CD4-positive, alpha-beta T cell treated with Interleukin-6 at 100 ng/mL for 8 hours (primary cell): ENCODE measurements at places on chromosomes 3 and 15.

GRCh38 chr15:43209059-43209824, 11.6 kb downstream of the EPB42 start:
- no peak for DNase-seq

DNA sequence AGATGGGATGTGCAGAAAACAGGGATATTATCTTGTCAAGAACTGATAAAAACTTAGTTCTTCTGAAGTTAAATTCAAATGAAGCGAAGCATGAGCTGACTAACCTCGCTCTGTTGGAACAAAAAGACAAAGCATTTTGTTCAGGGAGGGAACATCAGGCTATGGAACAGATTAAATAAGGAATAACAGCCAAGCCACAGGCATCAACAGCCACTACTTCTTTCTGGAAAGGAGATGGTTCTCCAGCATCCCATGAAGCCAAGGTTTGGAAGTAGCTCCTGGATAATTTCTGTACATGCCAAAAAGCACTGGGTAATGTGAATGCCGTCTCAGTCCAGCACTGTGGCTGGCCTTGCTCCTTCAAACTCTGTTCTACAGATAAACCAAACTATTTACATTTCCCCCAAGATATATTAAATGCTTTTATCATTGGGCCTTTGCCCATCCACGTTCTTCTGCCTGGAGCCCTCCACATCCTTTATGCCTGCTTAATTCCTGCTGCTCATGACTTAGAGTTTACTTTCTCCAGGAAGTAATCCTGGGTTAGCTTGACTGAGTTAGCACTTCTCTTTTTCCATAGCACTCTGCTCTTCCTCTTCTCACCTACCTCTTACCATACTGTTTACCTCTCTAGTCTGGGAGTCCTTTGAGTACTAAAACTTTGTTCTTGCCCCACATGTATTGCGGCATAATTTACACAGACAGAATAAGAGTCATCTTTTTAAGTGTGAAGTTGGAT, 232.0 kb downstream of the CLSTN2 start:
- no peak for DNase-seq

DNA sequence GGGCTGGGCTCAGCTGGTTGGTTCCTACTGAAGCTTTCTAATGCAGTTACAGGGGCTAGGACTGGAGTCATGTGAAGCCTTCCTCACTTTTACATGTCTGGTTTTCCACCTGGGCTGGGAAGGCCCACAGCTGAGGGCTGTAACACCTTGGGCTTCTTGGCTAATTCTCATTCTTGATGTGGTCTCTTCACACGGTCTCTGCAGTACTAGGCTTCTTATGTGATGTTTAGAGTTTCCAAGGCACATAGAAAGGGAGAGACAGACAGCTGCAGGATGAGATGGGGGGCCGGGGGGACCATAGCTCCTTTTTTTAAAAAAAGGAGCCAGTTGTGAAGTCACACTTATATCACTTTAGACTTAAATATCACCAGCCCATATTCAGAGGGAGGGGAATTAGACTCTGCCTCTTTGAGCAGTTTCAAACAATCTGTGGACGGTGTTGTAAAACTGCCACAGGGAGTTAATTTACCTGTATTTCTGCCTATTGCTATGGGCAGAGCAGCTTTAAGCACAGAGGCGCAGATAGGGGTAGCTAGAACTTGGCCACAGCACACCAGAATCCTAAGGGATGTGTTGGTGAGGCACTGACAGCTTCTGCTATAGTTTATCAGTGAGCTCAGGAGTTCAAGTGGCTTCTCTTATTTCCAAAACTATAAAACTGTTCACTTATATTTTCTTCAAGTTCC, 46.7 kb downstream of the NKIRAS1 start:
- no peak for DNase-seq

DNA sequence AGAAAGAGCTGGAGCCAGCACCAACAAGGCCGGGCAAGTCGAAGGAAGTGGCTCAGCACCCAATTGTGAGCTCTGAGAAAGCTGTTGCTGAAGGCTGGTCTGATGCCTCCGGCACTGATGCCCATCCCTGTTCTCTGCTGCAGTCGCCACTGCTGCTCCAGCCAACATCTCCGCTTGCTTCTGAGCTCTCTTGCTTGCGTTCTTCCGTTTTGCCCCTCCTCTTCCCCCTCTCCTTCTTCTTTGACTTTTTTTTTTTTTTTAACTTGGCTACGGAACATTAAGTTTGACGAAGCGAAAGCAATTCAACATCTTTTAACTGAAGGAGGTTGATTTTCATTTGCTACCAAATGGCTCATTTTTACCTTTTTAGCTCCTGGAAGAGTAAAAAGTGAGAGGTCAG, 442.9 kb downstream of the MCTP2 start:
- DNase-seq: no peak

- DNase-seq: no peak
Measured at GRCh38 chr15:68416158-68416535, 15.8 kb downstream of the ITGA11 start.
